NCI-H1436 treated with DMSO at 0.1 percent for 48 hours (cell line): ENCODE measurements at places on chromosomes 1 and 21.

DNA sequence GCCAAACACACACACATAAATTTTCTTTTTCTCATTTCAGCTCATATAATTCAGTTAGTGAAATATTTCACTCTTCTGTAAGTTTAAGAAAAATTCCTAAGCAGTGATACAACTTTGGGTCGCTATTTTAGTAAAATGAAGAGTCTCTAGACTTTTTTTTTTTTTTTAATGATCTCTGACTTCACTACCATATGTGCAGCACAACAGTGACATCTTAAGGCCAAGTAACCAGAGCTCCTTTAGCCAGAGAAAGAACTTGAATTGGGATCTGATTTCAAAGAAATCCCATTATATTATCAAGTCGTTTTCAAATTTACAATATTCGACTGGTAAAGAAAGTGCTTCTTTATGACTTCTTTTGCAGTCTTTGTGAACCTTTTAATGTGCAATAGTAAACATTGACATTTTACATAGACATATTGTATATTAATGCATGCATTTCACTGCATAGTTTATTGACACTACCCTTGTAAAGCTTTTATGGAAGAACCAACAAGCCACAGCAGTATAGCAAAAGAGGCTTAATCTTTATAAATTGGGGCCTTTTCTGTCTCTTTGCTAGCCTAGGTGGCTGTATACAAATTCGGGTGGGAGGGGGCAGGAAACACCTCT, 62.2 kb downstream of the LRRC40 start:
- no peak for DNase-seq

DNA sequence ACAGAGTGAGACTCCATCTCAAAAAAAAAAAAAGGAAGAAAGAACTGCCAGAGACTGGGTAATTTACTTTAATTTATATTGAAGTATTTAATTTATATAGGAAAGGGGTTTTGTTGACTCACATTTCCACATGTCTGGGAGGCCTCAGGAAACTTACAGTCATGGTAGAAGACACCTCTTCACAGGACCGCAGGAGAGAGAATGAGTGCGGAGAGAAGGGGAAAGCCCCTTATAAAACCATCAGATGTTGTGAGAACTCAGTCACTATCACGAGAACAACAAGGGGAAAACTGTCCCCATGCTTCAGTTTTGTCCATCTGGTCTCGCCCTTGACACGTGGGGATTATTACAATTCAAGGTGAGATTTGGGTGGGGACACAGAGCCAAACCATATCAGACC, 25.8 kb upstream of the PPP1R8 start:
- DNase-seq = no peak

- DNase-seq = no peak
Measured at GRCh38 chr21:42645211-42646075, 8.0 kb upstream of the PDE9A start.

- DNase-seq = no peak
Measured at GRCh38 chr21:39173716-39174680, 9.3 kb downstream of the PSMG1 start.

DNA sequence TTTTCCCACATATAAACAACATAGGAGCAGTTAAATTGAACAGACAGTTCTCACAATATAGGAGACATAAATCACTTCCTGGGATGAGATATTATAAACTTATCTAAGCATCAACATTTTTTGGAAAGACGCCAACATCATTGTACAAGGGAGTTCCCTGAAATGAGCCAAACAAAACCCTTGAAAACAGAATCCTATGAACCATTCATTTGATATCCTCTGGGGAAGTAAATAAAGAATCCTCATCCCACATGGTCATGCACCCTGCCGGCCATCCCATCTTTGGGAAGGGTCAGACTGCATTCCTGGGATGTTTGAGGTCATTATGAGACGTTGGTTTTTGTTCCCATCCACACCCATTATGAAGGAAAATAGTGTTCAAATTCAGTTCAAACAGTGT, 111.8 kb upstream of the USP25 start:
- no peak for DNase-seq

- no peak for DNase-seq
Measured at GRCh38 chr1:75425001-75425650, 185.8 kb downstream of the SLC44A5 start.

- DNase-seq = no peak
Measured at GRCh38 chr1:119116725-119117124, 23.7 kb downstream of the WARS2 start.

GRCh38 chr1:44368471-44369151, 13.6 kb upstream of the ERI3 start:
- DNase-seq = no peak

DNA sequence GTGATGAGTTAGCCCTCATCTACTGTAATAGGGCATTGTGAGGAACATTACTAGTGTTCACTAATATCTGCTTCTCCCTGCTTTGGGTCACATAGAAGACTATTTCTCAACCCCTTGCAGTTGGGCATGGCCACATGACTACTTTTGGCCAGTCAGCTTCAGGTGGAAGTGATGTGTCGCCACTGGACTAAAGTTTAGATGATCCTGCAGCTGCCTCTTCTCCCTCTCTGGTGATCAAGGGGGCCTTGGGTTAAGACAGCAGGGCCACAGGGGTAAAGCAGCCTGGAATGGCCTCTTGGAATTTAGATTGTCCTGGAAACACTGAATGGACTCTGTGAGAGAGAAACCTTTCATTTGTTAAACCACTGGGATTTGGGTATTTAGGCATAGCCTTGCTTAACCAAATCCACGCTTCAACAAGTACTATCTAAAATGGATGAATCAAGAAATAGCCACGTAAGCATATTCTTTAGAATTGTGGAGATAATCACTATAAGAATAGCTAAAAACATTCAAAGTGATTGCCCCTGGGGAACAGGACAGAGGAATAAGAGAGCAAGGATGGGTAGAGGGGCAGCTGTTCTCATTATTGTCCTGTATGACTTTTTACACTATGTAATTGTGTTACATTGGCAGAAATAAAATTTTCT, 41.2 kb downstream of the OPRD1 start:
- no peak for DNase-seq

GRCh38 chr1:10730985-10731384, 65.5 kb downstream of the CASZ1 start:
- DNase-seq = no peak

GRCh38 chr1:115211071-115211745, 121.9 kb upstream of the TSPAN2 start:
- no peak for DNase-seq

DNA sequence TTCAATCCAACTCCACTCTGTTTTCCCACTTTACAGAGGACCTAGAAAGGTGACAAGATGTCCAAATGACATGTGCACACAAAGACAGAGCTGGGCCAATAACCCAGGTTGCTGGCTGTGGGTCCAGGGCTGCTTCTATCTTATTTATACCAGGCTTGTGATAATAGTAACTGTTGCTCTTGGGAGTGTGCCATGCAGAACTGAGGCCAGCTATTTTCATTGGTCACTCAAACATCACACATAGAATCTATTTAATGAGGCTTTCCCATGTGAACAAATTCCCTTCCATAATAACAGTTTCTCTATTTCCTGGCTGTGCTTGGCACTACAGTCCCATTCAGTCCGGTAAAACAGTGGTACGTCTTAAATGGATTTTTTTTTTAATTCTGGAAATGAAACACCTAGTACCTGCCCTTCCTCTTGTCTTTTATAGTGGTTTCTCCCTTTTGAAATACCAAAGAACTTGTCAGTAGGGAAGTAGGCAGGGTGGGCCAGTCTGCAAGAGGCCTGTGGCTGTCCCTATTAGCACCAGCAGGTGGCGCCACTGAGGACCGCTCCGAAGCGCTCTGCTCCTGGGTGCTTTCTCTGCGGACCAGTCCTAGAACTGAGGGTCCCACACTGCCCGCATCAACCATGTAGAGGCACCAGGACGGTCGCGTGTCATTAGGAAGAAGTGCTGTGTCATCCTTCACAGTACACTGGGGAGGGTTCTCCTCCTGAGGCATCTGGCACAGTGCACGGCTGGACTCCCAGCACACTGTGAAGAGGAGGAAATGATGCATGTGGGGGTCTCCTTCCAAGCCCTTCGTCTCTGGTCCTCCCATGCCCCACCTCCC, 52.1 kb downstream of the GPR161 start:
- no peak for DNase-seq

DNA sequence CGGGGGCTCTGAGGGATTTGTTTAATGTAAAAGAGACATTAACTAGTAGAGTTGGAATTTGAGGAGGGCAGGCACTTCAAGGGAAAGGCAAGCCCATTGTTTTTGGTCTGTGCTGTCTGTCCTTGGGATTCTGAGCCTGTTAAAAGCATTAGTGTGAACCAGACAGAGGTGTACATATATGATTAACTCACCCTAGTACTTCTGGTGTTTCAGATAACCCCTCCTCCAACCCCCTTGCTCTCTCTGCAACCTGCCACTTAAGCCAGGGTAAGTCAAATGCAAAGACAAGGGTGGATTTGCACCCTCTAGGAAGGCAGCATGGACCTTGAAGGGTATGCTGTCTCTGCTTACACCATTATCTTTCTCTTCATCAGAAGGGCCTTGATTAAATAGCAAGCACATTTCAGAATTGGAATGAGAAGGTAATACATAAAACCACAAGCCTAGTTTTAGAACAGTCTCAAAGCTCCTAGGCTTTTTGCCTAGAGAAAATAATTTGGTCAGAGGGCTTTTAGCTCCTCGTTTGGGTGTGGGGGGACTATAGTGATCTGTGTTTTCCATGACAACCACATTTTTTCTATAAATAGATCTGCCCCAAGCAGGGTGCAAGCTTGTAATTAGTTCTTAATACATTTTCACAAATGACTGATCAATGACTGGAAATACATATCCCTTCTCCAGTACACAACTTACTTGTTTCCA, 120.7 kb upstream of the SGIP1 start:
- DNase-seq = no peak

DNA sequence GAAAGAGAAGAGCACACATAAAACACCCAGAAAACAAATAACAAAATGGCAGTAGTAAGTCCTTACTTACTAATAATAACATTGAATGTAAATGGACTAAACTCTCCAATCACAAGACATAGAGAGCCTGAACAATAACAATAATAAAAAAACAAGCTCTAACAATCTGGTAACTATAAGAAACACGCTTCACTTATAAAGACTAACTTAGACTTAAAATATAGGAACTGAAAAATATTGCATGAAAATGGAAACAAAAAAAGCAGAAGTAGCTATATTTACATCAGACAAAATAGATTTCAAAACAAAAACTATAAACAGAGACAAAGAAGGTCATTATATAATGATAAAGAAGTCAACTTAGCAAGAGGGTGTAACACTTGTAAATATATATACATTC, 83.1 kb upstream of the LYPLAL1 start:
- no peak for DNase-seq

- DNase-seq = no peak
Measured at GRCh38 chr1:20928146-20928545, 141.0 kb upstream of the HP1BP3 start.

- DNase-seq = no peak
Measured at GRCh38 chr1:67668660-67669059, 16.3 kb upstream of the GADD45A start.

GRCh38 chr1:241181471-241181870, 175.5 kb downstream of the RGS7 start:
- no peak for DNase-seq
